Stimulated activated naive B cell treated with anti-CD40 and anti-IgM and Interleukin-4, amounts not matched to agents 10 μg/mL and 1 μg/mL and 100 μg/mL, for 72 hours (primary cell): ENCODE measurements at places on chromosomes 3 and 15.

GRCh38 chr3:45864760-45865519, 21.4 kb upstream of the CCR9 start:
- DNase-seq, result peak; percentile 39

DNA sequence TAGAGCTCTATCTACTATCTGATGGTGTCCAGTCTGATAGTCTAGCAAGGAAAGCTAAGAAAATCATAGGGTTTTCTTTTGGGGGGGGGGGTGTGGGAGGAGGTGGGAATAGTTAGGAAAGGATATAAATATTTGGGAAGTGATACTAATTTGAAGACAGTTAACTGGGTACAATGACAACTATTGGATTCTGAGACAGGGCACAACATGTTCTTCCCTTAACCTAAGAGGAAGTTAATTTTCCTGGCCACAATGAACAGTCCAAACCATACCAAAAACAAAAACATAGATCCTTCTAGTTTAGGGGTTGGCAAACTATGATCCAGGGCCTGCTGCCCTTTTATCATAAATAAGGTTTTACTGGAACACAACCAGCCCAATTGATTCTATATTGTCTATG, 10.0 kb upstream of the HCLS1 start:
- no peak for DNase-seq

DNA sequence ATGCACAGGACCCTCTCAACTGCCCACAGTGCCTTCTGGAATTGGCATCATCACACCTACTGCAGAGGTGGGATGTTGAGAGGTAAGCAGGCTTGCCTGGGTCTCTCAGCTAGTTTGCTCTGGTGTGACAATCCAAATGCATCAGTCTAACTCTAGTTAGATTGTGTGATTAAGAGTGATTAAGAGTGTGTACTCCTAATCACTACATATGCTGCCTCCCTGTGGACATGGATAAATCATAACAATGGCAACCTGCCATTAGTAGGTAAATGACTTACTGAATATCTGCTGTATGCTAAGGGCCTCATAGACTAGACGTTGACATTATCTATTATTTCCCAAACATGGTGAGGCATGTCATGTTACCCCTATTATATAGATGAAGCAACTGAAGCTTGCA, 342.1 kb downstream of the OCA2 start:
- no peak for DNase-seq

- DNase-seq, result no peak
Observed at GRCh38 chr3:45008117-45008516, 18.0 kb upstream of the CLEC3B start.

DNA sequence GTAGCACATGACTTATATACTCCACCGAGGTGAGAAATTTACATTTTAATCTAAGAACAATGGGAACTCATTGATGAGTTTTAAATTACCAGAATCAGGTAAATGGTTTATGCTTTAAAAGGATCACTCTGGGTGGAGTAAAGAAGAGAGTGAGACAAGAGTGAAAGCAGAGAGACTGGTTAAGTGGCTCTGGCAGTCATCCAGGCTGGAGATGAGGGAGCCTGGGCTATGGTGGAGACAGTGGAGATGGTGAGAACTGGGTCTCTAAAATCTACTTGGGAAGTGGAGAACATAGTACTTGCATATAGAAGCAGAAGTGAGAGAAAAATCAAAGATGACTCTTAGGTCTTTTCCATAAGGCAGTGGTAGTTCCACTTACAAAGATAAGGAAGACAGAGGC, 37.1 kb upstream of the SLC25A36 start:
- DNase-seq, result no peak

GRCh38 chr3:193971966-193972365, 164.0 kb upstream of the HES1 start:
- DNase-seq, result no peak

DNA sequence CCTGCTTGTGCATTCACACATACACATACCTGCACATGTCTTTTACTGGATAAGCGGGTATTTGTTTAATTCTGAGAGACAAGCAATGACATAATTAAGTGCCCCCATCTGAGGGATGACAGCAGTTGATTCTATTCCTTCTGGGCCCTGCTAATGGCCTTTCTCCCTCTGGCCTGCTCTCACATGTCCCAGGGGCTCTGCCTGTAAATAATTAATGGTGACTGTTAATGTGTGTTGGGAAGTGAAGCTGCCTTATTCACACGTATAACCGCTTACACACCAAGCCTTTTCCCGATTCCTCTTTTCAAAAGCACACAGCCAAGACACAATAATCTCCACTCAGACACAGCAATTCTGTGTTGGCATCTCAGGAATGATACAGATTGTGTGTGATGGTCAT, 47.8 kb downstream of the LRRK1 start:
- DNase-seq, result no peak
